ENCODE measurements at places on chromosomes 4 and X. TPM values are rescaled to one million over a fixed set of nuclear protein-coding genes. Genes with fewer than 3 reads are reported as not detected.

EDA gene
- total RNA-seq = not detected

ARMCX2 gene
- 150 TPM for total RNA-seq

PAGE5 gene
- total RNA-seq = not detected

FGF5 gene
- 15.5 TPM for total RNA-seq

TRPC3 gene
- 0.22 TPM for total RNA-seq

TLR10 gene
- not detected for total RNA-seq

SSX2B gene
- not detected for total RNA-seq

FAAH2 gene
- 0.11 TPM for total RNA-seq

GRCh38 chrX:16903274-16904022, 33.3 kb upstream of the RBBP7 start:
- H3K36me3 ChIP-seq = no peaks in the 10 kb centered on the region
- H3K27ac ChIP-seq = no peak overlapping the region
- no peaks in the 10 kb centered on the region for H3K27me3 ChIP-seq
- H3K4me3 ChIP-seq = no peak overlapping the region
- DNase-seq = no peak

DNA sequence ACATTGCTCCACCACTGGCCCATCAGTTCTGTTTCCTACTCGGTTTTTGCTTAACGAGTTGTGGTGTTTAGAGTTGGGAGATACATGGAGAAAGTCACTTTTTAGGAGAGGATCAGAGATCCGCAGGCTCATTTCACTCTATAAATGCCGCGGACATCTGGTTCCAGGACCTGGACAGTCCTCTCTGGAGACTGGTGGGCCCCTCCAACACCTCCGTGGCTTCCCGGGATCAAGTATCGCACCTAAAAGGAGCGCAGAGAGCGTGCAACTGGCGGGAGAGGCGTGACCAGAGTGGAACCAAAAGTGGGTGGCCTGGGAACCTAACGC, 9.9 kb upstream of the CLTRN start:
- H3K27me3 ChIP-seq = no peaks in the 10 kb centered on the region
- H3K36me3 ChIP-seq = no peaks in the 10 kb centered on the region
- H3K4me1 ChIP-seq = 0 out of 2 replicates have a peak, but pooled peaks cover 3% of the 10 kb centered on the region
- peak overlapping the region; percentile 87 for H3K4me3 ChIP-seq
- no peak for DNase-seq

DNA sequence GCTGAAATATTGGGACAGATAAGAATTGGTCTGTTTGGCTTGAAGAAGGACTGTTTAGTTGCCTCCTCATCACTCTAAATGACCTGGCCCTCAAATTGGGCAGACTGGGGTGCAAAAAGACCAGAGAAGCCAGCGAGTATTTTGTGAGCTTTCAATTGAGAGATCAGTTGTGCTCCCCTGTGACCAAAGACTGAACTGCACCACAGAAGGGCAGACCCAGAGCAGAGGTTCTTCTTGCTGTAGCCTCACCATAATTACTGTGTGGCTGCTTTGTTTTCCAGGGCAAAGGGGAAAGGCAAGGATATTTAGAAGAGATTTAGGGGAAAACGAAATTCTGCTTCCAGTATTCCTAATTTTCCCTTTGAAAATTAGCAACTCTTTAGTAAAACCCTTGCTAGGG, 104.0 kb upstream of the MBNL3 start:
- H3K27me3 ChIP-seq = no peaks in the 10 kb centered on the region
- no peak overlapping the region for H3K4me3 ChIP-seq
- H3K4me1 ChIP-seq = 0 out of 2 replicates have a peak, but pooled peaks cover 5% of the 10 kb centered on the region
- H3K27ac ChIP-seq = no peak overlapping the region
- DNase-seq = peak; percentile 37

DNA sequence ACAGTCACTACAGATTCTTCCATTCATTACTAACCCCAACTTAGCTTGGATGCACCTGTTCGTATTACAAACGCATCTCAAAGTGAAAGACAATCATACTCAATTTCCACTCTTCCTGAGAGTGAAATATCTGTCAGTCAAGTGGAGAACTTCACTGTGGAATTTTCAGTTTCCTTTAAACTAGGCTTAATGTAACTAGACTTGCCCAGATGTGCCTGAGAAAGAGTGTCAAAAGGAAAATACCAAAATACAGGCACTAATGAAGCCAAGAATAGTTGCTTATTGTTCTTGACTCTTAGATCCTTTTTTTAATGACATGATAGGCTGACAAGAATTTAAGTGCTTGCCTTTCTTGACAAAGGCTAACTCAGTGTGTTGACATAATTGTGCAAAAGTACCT, 72.4 kb upstream of the NR3C2 start:
- H3K27me3 ChIP-seq = no peaks in the 10 kb centered on the region
- no peak overlapping the region for H3K4me3 ChIP-seq
- H3K4me1 ChIP-seq = no peaks in the 10 kb centered on the region
- no peak for DNase-seq

DNA sequence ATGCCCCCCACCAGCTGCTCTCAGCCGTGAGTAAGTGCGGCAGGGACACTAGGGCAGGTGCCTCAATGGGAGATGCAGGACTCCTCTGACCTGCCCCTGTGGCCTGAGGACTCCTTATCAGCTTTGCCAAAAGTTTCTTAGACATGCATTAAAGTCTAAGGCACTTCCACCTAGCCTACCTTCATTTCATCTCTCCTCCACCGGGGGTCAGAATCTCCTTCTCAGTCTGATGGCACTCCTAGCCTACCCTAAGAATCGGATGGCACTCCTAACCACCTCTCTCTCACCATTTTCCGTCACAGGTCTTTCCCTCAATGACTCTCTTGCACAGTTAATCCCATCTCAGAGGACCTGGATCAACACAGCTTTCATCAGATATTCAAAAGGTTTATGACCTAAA, 85.9 kb downstream of the OTC start:
- no peak for DNase-seq
- H3K36me3 ChIP-seq = no peaks in the 10 kb centered on the region
- H3K4me1 ChIP-seq = no peaks in the 10 kb centered on the region
- H3K4me3 ChIP-seq = no peak overlapping the region
- H3K27ac ChIP-seq = no peak overlapping the region

DNA sequence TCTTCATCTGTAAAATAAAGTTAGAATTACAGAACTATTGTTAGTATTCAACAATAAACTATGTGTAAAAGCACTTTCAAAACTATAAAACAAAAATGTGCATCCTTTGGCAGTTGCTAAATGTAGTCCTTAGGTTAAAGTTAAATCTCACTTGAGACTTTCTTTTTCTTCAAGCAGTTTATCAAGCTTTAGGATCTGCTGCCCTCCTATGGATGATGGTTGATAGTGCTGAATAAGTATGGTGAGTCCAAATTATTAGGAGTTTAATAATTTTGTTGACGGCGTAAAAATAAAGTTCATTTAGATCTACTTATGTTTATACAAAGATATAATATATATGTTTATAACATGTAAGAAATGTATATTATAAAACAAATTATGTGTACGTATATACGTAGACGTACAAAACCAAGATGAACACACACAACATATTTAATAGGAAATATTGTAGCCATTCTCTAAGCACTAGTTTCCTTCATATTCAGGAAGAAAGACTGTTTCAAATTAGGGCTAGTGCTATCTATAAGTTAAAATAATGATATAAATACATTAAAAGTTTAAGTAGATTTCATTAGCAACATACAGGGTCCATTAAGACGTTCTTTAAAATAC, 22.3 kb downstream of the UGT2A2 start:
- peak; percentile 55 for DNase-seq
- no peak overlapping the region for H3K4me3 ChIP-seq
- no peak overlapping the region for H3K27ac ChIP-seq
- H3K27me3 ChIP-seq = no peaks in the 10 kb centered on the region
- no peaks in the 10 kb centered on the region for H3K4me1 ChIP-seq

- H3K4me3 ChIP-seq = no peak overlapping the region
- H3K36me3 ChIP-seq = no peaks in the 10 kb centered on the region
- DNase-seq = no peak
Observed at GRCh38 chr4:34039766-34040165, 2204.5 kb downstream of the ARAP2 start.

DNA sequence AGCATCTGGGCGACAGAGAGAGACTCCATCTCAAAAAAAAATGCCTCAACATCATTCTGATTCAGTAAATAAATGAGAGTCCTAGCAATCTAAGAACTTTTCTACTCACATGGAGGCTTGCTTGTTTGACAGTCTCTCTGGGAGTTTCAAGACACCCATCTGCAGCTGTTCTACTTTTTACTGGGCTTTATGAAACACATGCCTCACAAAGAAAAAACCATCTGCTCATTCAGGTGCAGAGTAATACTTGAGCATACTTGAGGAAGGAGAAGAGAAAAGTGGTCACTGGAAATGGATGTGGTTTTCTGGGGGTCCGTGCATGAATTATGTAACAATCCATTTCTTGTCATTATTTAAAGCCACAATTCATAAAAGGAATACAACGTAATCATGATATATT, 87.1 kb upstream of the DDX53 start:
- DNase-seq = no peak
- H3K4me3 ChIP-seq = no peak overlapping the region
- no peaks in the 10 kb centered on the region for H3K36me3 ChIP-seq
- no peaks in the 10 kb centered on the region for H3K27me3 ChIP-seq

DNA sequence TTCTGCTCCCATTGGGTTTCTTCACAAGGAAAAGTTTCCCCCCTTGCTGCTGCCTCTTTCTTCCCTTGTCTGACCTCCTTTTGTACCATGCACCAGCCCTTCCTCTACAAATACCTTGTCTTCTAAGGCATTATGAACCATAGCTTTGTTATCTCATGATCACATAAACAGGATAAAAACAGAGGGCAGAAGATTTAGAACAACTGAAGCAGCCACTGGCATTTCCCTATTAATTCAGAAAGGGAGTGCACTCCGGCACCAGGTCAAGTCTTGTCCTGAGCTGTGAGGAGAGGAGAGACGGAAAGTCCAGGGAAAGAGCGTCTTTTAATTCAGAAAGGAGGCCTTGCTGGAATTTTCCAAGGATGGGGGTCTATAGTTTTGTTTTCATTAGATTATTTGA, 281.7 kb downstream of the RCHY1 start:
- no peak overlapping the region for H3K4me3 ChIP-seq
- H3K27ac ChIP-seq = no peak overlapping the region
- no peak for DNase-seq
- H3K27me3 ChIP-seq = no peaks in the 10 kb centered on the region
- H3K4me1 ChIP-seq = no peaks in the 10 kb centered on the region
- no peaks in the 10 kb centered on the region for H3K36me3 ChIP-seq

- DNase-seq = no peak
- H3K4me3 ChIP-seq = no peak overlapping the region
- no peaks in the 10 kb centered on the region for H3K36me3 ChIP-seq
Observed at GRCh38 chr4:137738375-137738990, 206.2 kb upstream of the PCDH18 start.

GRCh38 chr4:186481998-186482790, 73.2 kb downstream of the MTNR1A start:
- 0 out of 2 replicates have a peak, but pooled peaks cover 2% of the 10 kb centered on the region for H3K27me3 ChIP-seq
- H3K4me1 ChIP-seq = no peaks in the 10 kb centered on the region
- H3K4me3 ChIP-seq = no peak overlapping the region
- no peaks in the 10 kb centered on the region for H3K36me3 ChIP-seq
- no peak overlapping the region for H3K27ac ChIP-seq

DNA sequence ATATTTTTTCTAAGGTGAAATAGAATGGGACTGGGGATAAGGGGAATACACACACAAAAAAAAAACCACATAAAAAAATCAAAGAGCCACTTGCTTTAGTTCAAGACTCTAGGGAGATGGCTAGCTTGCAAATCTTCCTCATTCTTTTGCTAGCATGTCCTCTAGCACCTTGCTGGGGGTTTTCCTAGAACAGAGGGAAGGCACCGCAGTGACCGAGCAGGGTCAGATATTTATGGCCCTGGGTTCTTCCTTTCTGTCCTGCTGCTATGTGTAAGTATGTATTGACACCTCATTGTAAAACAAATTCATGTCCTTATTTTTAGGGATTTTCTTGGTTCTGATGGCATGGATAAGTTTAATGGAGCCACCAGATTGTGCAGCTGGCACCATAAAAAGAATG, 81.2 kb downstream of the SHISA3 start:
- no peaks in the 10 kb centered on the region for H3K27me3 ChIP-seq
- no peaks in the 10 kb centered on the region for H3K36me3 ChIP-seq
- no peak overlapping the region for H3K4me3 ChIP-seq
- no peak for DNase-seq
- no peak overlapping the region for H3K27ac ChIP-seq
